Body of pancreas (tissue), 4 donors: ENCODE measurements at places on chromosomes 11 and 22. TPM values are rescaled to one million over a fixed set of nuclear protein-coding genes. Genes with fewer than 3 reads are reported as not detected.

- H3K4me3 ChIP-seq = no peak overlapping the region
- DNase-seq = no peak
- H3K36me3 ChIP-seq = no peaks in the 10 kb centered on the region
- H3K27me3 ChIP-seq = no peaks in the 10 kb centered on the region
- no peak overlapping the region for H3K27ac ChIP-seq
These were observed 22.3 kb downstream of the SHANK3 start for GRCh38 chr22:50694766-50695420.

The ZNF280A gene
- total RNA-seq = not detected

GRCh38 chr11:118956847-118957469, 860 bp downstream of the UPK2 start:
- H3K4me3 ChIP-seq = no peak overlapping the region
- H3K36me3 ChIP-seq = no peaks in the 10 kb centered on the region
- H3K27ac ChIP-seq = no peak overlapping the region

- H3K36me3 ChIP-seq = no peaks in the 10 kb centered on the region
- no peaks in the 10 kb centered on the region for H3K4me1 ChIP-seq
- no peak overlapping the region for H3K27ac ChIP-seq
These were observed 59.3 kb downstream of the FANCF start for GRCh38 chr11:22566293-22566692.

The KCNK7 gene
- total RNA-seq = 0.66 TPM

DNA sequence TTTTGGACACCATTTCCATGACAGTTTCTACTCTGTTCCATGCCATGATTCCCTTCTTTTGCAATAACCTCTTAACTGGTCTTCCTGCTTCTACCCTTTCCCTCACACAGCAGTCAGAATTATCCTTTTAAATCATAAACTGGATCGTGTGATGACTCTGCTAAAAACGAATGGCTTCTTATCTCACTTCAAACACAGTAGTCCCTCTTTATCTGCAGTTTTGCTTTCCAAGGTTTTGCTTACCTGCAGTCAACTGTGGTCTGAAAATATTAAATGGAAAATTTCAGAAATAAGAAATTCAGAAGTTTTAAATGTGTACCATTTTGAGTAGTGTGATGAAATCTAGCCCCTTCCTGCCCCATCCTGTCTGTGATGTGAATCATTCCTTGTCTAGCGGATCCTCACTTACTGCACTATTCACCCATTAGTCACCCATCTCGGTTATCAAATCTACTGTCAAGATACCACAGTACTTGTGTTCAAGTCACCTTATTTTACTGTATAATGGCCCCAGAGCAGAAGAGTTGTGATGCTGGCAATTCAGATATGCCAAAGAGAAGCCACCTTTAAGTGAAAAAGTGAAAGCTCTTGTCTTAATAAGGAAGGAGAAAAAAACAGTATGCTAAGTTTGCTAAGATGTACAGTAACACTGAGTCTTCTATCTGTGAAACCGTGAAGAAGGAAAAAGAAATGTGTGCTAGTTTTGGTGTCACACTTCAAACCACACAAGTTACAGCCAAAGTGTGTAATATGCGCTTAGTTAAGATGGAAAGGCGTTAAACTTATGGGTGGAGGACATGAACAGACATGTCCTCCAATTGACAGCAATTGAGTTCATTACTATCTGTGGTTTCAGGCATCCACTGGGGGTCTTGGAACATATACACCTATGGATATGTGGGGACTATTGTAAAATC, 283.0 kb downstream of the DDX10 start:
- H3K4me3 ChIP-seq = no peak overlapping the region
- H3K4me1 ChIP-seq = no peaks in the 10 kb centered on the region
- H3K27ac ChIP-seq = no peak overlapping the region
- DNase-seq = no peak
- H3K27me3 ChIP-seq = no peaks in the 10 kb centered on the region
- no peaks in the 10 kb centered on the region for H3K36me3 ChIP-seq

DNA sequence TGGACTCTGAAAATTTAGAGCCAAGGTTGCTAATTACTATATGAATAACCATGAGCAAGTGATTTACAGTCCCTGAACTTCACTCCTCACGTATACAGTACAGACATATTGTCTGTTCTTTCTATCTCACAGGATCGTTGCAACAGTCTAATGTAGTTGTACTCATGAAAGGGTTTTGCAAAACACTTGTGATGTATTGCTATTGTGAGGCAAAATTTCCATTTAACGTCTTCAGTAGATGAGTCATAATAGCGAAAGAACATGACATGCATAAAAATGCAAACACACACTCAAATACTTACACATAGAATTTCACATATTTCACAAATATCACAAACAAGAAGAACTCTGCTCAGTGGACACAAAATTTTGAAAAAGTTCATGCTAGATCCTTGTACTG, 134.6 kb upstream of the TRPC6 start:
- no peak for DNase-seq
- no peaks in the 10 kb centered on the region for H3K4me1 ChIP-seq
- H3K27me3 ChIP-seq = no peaks in the 10 kb centered on the region

The FGF19 gene
- not detected for total RNA-seq

GRCh38 chr11:116215471-116216113, 557.2 kb downstream of the BUD13 start:
- no peaks in the 10 kb centered on the region for H3K4me1 ChIP-seq
- H3K4me3 ChIP-seq = no peak overlapping the region
- H3K27me3 ChIP-seq = no peaks in the 10 kb centered on the region
- H3K36me3 ChIP-seq = no peaks in the 10 kb centered on the region
- no peak for DNase-seq
- no peak overlapping the region for H3K27ac ChIP-seq

DNA sequence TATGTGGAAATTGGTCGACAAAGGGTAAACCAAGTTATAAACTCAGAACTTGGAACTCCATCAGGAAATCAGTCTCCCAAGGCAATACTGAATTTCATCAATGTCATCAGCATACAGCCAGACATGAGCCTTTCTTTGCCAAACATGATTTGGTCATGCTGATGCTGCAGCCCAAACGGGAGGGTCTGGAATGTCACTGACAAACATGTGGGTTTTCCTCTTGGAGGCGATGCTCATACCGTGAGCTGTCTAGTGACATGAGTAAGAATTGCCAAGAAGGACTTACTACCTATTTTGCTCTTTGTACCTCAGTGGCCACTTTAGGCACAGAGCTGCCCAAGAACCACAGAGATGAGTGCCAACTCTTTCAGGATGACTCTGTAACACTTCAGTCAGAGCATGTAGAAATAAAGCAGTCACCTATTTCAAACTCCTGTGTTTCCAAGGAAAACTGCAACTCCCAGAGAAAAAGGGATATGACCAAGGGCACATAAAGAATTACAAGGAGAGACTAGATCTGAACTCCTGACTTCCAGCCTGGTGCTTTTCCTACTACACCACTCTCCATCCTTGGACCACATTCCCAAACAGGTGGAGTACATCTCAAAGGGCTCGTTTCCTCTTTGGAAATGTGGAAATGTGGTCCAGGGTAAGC, 24.3 kb upstream of the MRGPRX2 start:
- H3K27ac ChIP-seq = no peak overlapping the region
- no peak overlapping the region for H3K4me3 ChIP-seq
- no peak for DNase-seq
- peaks cover 14% of the 10 kb centered on the region for H3K4me1 ChIP-seq

DNA sequence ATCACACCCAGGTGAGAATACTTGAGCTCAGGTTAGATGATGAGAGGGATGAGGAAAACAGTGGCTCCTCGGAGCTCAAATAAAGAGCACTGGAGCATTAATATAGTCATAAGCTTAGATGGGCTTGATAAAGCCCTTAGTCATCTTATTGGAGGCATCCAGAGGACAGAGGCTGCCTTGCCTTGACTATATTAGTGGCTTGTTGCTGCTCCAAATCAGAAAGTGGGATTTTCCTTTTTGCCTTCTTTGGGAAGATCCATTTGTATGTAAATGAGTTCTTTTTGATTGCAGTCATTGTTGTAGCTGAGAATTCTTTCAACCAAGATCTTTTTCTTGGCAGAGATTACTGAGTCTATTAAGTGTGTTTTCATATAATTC, 18.9 kb downstream of the ADM start:
- no peak overlapping the region for H3K27ac ChIP-seq
- no peak overlapping the region for H3K4me3 ChIP-seq
- no peaks in the 10 kb centered on the region for H3K36me3 ChIP-seq
- H3K4me1 ChIP-seq = peaks cover 58% of the 10 kb centered on the region
- no peak for DNase-seq

The IL17REL gene
- not detected for total RNA-seq

- H3K27me3 ChIP-seq = no peaks in the 10 kb centered on the region
- no peaks in the 10 kb centered on the region for H3K4me1 ChIP-seq
- H3K36me3 ChIP-seq = no peaks in the 10 kb centered on the region
- peak; percentile 12 for DNase-seq
- no peak overlapping the region for H3K27ac ChIP-seq
These were observed 88.5 kb downstream of the MYEOV start for GRCh38 chr11:69382131-69383128.

DNA sequence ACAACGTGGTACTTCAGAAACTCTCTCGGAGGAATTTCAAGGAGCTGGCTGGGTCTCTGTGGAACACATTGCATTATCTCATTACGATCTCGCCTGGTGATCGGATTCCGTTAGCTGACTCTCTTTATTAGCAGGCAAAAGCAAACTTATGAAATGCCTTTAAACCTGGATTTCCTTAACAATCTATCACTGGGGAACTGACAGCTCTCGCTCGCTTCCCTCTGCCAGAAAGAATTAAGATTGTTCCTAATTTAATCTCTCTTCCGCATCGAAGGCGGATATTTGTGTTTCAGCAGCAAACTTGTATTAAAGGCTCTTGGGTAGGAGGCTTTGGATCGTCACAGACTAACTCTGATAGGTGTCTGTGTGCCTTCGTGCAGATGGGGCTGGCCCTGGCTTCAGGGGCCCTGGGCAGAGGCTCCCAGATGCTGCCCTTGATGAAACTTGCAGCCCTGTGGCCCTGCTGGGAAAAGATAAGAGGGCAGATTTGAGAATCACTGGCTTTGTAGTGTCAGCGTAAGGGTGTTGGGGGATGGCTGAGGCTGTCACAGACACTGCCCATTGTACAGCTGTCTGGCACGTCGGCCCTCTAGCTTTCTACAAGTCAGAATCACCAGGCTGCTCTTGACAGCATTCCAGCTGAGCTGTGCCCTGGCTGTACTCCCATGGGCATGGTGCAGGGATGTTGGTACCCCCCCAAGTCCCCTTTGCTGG, 162.2 kb upstream of the NECTIN1 start:
- no peaks in the 10 kb centered on the region for H3K4me1 ChIP-seq
- no peaks in the 10 kb centered on the region for H3K27me3 ChIP-seq
- no peak for DNase-seq

GRCh38 chr11:32586576-32587190, 3.1 kb downstream of the EIF3M start:
- H3K27me3 ChIP-seq = no peaks in the 10 kb centered on the region
- no peak overlapping the region for H3K4me3 ChIP-seq
- peaks cover 21% of the 10 kb centered on the region for H3K4me1 ChIP-seq

- peak overlapping the region; percentile 50 for H3K27ac ChIP-seq
- peaks cover 13% of the 10 kb centered on the region for H3K4me1 ChIP-seq
- H3K4me3 ChIP-seq = no peak overlapping the region
- H3K36me3 ChIP-seq = no peaks in the 10 kb centered on the region
- no peak for DNase-seq
These were observed 3.9 kb upstream of the EMID1 start for GRCh38 chr22:29201782-29202181.

- H3K4me3 ChIP-seq = no peak overlapping the region
- H3K36me3 ChIP-seq = no peaks in the 10 kb centered on the region
- no peak overlapping the region for H3K27ac ChIP-seq
These were observed 213.3 kb downstream of the CADM1 start for GRCh38 chr11:115290893-115291292.

DNA sequence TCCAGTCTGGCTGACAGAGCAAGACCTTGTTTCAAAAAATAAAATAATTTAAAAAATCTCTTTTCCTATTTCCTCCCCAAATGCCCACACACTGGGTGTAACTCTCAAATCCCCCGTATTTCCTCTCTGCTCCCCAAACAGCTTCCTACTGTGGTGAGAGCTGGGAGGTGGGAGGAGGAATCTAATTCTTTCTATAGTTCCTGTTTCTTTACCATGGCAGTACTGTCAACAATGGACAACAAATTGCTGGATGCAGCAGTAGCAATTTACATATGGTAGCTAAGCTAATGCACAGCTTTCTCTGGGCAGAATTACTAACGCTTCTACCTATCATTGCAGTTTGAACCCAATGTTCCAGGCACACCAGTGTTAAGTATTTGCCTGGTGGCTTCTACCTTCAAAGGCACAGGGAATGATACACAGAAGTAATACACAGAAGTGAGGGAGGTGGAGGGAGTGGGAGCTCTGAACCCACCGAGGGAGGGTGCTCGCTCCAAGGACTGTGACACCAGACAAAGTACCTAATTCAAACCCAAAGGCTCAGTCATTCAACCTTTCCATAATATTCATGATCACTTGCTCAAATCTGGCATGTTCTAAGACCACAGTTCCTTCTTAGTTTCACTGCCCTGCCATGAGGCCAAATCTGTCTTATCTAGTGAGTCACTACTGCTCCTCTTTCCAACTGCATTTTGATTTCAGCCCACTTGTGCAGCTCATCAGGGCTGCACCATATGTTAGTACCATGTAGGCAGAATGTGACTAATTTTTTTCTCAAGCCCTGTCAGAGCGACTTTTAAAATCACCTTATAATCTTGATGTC, 37.9 kb downstream of the CELF1 start:
- H3K4me3 ChIP-seq = no peak overlapping the region
- H3K36me3 ChIP-seq = no peaks in the 10 kb centered on the region
- no peak for DNase-seq
- H3K27ac ChIP-seq = no peak overlapping the region
- no peaks in the 10 kb centered on the region for H3K27me3 ChIP-seq
- H3K4me1 ChIP-seq = peaks cover 48% of the 10 kb centered on the region

- no peak overlapping the region for H3K4me3 ChIP-seq
- H3K4me1 ChIP-seq = peaks cover 12% of the 10 kb centered on the region
- DNase-seq = no peak
- no peaks in the 10 kb centered on the region for H3K36me3 ChIP-seq
- no peaks in the 10 kb centered on the region for H3K27me3 ChIP-seq
These were observed 32.2 kb downstream of the SERPINH1 start for GRCh38 chr11:75594211-75594610.

GRCh38 chr11:9568854-9569587, 4.4 kb upstream of the WEE1 start:
- no peak overlapping the region for H3K4me3 ChIP-seq
- peak overlapping the region; percentile 82 for H3K27ac ChIP-seq
- peak; percentile 89 for DNase-seq
- H3K36me3 ChIP-seq = no peaks in the 10 kb centered on the region
- no peaks in the 10 kb centered on the region for H3K27me3 ChIP-seq
